Thoracic aorta (tissue), 2 donors: ENCODE measurements at places on chromosomes 3 and 15.

DNA sequence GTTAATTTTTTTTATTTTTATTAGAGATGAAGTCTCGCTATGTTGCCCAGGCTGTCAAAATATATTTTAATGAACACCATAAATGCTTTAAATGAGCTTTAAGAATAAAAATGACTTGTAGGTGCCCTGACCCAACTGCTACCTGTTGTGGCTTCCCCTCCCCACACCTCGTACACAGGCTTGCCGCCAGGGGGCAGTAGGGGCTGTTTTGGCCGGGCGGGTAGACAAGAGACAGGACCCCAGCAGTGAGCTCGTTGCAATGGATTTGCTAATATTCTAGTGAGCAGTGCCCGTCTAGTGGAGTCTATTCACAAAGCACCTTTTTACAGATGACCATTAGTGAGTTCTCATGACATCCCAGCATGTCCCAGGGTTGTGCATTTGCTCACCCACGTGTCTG, 418.1 kb downstream of the OCA2 start:
- no peak for DNase-seq

GRCh38 chr15:59205839-59206622, 612 bp upstream of the LDHAL6B start:
- no peak for DNase-seq

DNA sequence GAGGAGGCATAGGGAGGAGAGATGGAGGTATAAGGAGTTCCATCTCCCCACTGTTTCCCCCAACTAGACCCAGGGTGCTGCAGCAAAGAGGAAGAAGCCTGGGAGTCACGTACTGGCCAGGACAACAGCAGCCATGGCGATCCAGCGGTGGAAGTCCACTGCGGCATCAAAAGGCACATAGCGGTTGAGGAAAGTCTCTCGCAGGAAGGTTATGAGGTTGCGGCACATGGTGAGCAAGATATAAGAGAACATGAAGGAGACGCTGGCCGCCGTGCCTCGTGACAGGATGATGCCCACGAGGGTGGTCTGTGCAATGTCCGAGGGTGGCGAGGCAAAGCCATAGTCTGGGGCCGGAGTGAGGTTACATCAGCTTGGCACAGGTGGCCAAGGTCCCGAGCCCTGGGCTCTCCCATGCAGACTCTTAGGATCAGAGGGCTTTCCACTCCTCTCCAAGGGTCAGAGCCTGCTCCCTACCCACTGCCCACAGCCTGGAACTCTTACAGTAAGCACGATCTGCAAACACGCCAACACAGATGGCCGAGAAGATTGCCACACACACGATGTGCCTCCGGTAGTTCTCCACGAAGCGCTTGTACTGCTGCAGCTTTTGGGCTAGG, 14.3 kb downstream of the DUOX2 start:
- no peak for DNase-seq

DNA sequence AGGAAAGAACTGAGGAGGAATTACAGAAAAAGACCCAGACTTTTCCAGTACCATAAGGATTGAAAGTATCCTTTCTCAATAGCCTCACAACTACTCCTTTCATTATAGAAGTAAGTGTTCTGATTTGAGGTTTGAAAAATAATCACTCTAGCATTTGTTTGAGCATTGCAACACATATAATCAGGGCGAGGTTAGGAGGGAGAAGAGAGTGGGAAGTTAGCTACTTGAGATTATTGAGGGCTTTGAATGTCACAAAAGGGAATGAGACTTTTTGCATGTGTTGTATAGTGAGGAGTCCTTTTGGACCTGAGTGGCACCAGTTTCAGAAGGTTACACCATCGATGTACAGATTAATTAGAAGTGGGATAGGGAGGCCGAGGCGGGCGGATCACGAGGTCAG, 65.2 kb upstream of the TNIK start:
- no peak for DNase-seq

GRCh38 chr3:151210676-151211381, 7.8 kb upstream of the GPR171 start:
- no peak for DNase-seq

GRCh38 chr3:9408546-9408945, 11.1 kb downstream of the SETD5 start:
- DNase-seq: no peak

DNA sequence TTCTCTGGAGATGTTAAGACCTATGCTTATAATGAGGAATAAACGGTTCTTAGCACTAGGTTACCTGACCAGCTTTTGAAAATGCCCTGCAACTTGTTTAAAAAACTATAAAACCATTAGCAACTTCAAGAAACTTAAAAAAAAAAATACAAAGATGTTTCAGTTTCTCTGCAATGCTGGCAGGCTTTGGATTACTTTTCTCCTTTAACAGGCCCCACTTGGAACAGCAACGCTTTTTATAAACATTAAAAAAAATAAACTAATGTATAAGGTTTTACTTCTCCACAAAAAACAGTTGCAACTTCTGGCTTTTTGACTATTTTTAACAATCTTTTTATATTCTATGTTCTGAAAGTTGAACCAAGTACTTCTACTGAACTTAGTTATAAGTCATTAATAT, 1006.7 kb downstream of the ROBO1 start:
- no peak for DNase-seq

DNA sequence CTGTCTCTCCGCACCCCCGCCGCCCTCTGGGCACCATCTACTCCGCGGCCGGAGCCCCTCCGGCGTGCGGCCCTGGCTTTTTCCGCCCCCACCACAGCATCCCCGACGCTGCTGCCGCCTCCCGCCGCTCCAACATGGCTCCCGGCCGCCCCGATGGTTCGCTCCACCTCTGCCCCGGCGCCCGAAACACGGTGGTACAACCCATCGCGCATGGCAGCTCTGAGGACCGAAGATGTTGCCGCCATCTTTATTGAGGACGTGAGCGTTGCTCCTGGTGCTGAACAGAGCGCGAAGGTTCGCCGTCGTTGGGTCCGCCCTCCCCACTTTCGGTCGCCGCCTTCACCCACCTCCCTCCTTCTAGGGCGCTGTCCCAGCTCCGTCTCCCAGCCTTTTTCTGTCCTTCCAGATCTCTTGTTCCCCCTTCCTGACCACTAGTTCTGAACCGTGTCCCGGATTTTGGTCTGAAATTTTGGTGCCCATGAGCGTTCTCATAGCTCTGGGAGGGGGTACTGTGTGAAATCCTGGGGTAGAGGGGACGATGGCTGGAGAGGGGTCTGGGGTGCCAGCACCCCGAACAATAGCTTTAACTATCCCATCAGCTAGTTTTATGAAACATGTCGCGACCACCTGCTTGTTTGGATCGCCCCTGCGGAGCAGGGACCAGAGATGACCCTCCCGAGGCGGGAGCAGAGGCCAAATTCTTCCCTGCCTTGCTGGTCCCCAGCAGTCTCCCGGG, at the start of gene CELSR3:
Gene CELSR3, minus strand, starts transcription at position 134 of the 736 bp plus-strand sequence. CDS start 252 bp downstream, outside the sequence.
- no peak for DNase-seq

DNA sequence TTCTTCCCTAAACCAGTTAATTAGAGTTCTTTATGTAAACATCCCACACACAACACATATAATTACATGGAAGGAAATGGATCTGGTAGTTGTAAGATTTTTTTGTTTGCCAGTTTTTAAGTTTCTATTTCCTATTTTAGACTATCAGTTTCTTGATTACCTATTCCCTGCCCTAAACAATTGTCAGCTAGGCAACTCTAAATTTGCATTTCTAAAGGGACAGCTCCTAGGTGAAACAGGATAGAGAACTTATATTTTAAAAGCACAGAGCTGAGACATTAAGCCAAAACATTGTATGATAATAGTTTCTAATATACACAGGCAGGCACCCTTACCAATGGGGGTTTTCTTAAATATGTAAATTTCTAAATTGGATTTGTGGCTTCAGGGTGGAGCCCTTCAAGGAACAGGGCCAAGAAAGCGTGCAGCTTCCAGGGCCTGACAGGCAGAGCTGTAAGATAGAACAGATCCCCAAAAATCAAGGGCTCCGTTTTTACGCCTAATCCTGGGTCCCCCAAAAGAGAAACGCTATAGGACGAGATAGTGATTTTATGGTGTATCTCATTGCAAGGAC, 8.9 kb downstream of the LEKR1 start:
- no peak for DNase-seq

GRCh38 chr15:28987337-28987736, 101.6 kb downstream of the APBA2 start:
- DNase-seq: no peak

DNA sequence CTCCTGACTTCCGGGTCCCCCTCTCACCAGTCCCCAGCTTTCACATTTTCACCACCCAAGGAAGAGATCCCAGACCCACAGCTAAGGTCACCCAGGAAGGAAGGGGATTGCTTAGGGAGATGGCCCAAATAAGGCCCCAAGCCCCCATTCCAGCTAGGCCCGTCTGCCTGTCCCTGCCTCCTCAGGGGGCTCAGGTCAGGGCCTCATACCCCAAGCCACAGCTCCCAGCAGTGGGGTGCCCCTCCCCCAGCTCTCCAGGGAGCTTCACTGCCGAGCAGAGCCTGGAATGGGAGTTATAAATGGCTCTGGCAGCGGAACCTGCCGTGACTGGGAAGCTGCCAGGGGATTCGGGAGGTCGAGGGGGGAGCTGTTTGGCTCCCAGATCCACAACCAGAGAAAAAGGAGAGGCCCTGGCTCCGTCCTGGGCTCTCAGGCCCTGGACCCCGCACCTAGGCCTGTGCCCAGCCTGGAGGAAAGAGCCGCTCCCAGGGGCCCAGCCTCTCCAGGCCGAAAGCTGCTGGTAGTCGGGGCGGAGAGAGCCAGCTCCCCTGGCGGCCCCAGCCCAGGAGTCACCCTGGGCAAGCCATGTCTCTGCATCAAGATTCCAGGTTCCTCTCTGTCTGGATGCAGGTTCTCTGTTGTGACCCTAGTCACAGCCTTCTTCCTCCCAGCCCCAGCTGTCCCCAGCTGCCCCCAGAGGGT, 550 bp downstream of the CCDC9B start:
- DNase-seq: peak; percentile 63

DNA sequence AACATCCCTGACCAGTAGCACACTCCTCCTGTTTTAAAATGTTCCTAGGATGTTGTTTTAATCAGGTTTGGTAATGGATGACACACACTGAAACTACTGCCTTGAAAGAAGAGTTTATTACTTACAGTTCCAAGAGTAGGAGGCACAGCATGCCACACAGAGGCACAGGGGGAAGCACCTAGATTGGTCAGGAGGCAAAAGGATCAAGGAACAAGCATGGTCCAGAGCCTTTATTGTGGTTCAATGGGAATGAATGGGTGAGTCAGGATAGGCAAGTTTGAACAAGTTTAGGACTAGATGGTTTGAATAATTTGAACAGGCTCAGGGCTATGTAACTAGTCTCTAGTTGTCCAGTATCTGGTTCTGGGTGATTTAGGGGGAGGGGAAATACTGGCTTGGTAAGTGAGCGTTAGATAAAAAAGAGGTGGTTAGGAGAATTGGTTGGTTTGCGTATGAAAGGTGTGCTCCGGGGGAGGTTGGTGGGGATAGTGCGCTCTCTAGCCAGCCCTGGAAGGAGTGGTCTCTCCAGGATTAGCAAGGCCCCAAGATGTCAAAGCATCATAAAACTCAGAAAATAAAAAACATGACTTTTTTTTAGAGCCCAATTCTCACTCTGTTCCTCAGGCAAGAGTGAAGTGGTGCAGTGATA, 35.1 kb downstream of the TMOD3 start:
- no peak for DNase-seq

GRCh38 chr3:55538158-55538557, 51.1 kb upstream of the WNT5A start:
- DNase-seq: no peak

DNA sequence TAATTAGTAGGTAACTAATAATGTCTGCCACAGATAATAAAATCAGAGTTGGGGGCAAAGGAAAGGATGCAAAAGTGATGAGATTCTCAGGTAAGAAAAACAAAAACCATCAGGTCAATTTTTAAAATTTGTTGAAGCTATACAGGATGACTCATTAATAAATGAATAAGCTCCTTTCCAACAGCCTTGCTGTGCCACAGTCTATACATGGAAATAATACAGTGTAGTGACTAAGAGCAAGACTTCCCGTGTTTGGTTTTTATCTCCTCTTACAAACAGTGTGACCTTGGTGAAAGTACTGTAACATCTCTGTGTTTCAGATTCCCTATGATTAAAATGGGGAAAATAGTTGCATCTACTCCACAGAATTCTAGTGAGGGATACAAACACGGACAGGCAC, 331.6 kb downstream of the PYDC2 start:
- no peak for DNase-seq

DNA sequence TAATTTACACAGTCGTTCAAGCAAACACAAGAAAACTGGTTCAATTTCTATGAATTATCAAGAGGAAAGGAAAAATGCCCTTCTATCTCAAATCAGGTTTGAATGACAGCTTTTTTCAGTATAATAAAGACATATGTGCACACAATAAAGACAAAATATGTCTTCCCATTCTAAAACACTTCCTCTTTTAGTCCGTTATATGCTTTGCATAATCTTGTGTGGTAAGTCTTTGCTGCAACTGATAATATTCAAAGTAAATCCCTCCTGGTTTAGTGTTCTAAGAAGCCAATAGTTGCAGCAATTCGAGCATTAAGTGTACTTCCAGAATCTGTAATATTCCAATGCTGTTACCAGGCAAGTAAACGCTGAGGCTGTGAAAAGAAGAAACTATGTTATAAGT, 43.7 kb upstream of the MAPKBP1 start:
- DNase-seq: no peak

GRCh38 chr3:21170964-21171363, 580.0 kb downstream of the ZNF385D start:
- no peak for DNase-seq

GRCh38 chr15:64247906-64248541, 85.2 kb upstream of the PPIB start:
- DNase-seq: no peak

GRCh38 chr3:129954514-129954913, 20.0 kb upstream of the TRH start:
- DNase-seq: no peak

DNA sequence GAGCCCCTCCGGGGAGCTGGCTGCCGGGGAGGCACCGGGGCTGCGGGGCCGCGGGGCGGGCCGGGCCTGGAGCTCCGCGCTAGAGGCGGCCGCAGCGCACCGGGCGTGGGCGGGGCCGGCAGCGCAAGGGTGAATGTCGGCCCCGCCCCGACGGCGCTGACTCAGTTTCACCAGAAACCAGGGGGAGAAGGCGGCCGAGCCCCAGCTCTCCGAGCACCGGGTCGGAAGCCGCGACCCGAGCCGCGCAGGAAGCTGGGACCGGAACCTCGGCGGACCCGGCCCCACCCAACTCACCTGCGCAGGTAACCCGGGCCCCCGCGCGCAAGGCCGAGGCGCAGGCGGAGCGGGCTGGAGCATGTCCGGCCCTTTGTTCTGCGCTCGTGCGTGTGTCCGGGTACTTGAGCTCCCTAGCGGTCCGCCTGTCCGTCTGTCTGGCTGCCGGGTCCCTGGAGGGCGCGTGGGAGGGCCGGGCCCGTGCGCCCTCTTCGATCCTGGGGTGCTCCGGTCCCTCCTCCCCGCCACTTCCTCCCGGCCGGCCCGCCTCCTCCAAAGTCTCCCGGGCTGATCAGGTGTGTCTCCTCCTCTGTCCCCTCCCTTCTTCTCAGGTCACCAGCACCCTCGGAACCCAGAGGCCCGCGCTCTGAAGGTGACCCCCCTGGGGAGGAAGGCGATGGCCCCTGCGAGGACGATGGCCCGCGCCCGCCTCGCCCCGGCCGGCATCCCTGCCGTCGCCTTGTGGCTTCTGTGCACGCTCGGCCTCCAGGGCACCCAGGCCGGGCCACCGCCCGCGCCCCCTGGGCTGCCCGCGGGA, at the start of gene SPINT1:
Gene SPINT1, plus strand, starts transcription at position 164 of the 811 bp plus-strand sequence. Its CDS starts 507 bp downstream, at position 671.
- no peak for DNase-seq

GRCh38 chr3:116423945-116424344, 21.3 kb downstream of the LSAMP start:
- no peak for DNase-seq
